Lower lobe of right lung (tissue), 2 donors: ENCODE measurements at places on chromosomes 2 and 18. TPM values are rescaled to one million over a fixed set of nuclear protein-coding genes. Genes with fewer than 3 reads are reported as not detected.

The UNC80 gene
- total RNA-seq = not detected

The CNGA3 gene
- 0.18 TPM for total RNA-seq

The PROKR1 gene
- total RNA-seq = not detected

The IL1R1 gene
- 152 TPM for total RNA-seq

The FEV gene
- not detected for total RNA-seq

The PARD6G gene
- total RNA-seq = 7.3 TPM

The IL1RL1 gene
- total RNA-seq = 69.6 TPM

The ZNF804A gene
- total RNA-seq = 1.3 TPM

The DCDC2C gene
- not detected for total RNA-seq

The DPP4 gene
- 24.5 TPM for total RNA-seq

The ANKRD29 gene
- 56.5 TPM for total RNA-seq

The RNU2-63P gene
- total RNA-seq = not detected

The LIMS4 gene
- total RNA-seq = 1.1 TPM

The SLC20A1 gene
- total RNA-seq = 43.5 TPM

The CTAGE1 gene
- total RNA-seq = not detected

The GATA6 gene
- total RNA-seq = 22.1 TPM
